ENCODE measurements at places on chromosomes 16 and 17.

DNA sequence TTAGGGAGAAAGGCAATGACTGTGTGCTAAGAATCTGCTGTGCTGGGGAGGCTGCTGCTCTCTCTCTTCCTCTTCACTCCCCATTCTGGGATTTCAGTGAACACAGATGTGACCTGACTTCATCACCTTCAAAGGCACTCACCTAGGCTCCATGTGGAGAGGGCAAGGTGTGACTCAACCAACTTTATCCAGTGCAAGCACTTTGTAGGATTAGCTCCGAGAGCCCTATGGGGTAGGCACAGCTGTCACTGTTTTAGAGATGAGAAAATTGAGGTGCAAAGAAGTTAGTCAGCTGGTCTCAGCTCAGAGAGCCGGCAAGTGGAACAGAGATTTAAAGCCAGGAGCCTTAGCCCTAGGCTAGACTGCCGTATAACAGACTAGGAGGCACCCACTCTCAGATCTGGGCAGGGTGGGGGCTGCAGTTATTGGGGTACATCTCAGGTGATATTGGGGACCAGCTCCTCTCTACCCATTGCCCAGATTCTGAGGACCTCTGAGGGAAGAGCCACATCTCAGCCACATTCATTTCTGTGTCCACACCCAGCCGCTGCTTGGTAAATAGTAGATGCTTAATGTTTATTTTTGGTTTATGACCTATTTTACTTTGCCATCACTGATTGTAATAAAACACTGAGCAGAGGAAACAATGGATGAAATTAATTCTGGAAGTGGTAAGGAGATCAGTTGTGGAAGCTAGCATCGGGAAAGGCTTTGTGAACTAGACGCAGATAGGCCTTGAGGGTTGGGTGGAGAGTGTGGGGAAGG is 138.8 kb downstream of the CCDC182 start:
- no peak for DNase-seq

DNA sequence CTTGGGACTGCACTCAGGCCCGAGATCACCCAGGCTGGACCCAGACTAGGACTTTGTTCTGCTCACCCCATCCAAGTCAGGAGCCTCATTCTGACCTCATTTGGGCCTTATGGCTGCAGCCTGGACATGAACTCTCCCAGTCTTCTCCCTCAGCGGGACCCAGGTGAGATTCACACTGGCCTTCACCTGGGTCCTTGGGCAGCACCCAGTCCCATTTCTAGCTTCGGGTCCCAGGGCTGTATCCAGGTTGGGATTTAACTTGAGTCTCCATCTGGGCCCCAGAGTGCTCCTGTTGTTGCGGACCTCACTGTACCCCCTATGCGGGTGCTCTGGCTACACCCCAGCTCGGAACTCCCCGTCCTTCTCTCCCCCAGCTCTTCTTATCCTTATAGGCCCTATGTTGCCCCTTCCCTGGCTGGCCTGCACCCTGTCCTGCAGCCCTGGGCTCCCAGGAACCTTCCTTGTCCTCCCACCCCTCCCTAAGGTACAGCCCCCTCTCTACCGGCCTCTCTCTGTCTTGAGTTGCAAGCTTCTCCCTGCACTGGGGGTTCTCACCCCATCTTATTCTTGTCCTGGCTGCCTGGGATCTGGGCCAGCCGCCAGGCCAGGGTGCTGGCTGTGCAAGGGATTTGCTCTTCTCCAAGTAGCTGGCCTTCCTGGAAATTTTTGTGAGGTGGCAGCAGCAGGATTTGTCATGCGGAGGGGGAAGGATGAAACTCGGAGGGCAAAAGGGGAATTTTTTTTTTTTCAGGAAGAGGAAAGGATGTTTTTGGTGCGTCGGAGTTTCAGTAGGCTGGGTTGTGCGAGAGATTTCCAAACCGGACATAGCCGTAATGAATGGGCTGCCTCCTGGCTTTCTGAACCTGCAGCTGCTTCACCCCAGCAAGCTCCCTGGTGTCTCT is 904 bp downstream of the MAP2K3 start:
- no peak for DNase-seq

DNA sequence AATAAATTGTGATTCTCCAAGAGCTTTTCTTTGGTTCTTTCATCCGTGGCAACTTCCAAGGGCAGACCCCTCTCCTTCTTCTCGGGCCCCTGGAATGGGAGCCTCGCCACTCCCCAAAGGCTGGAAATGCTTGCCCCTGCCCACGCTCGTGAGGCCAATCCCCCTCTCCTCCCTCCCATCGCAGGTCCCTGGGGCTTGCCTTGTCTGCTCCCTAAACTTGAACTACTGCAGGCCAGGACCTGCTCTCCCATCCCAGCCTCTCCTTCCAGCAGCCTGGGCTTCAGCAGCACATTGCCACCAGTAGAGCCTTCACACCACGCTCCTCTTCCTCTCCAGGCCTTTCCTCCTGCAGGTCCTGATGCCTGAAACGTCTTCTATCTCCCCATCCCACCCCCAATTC is 11.1 kb downstream of the PITPNM3 start:
- DNase-seq = no peak

GRCh38 chr17:50918071-50918932 is 52.1 kb upstream of the TOB1 start:
- no peak for DNase-seq

- DNase-seq = no peak
Observed at GRCh38 chr16:51159296-51159695, 8.2 kb upstream of the SALL1 start.

- DNase-seq = no peak
Observed at GRCh38 chr16:66131156-66131807, 235.2 kb upstream of the CDH5 start.

DNA sequence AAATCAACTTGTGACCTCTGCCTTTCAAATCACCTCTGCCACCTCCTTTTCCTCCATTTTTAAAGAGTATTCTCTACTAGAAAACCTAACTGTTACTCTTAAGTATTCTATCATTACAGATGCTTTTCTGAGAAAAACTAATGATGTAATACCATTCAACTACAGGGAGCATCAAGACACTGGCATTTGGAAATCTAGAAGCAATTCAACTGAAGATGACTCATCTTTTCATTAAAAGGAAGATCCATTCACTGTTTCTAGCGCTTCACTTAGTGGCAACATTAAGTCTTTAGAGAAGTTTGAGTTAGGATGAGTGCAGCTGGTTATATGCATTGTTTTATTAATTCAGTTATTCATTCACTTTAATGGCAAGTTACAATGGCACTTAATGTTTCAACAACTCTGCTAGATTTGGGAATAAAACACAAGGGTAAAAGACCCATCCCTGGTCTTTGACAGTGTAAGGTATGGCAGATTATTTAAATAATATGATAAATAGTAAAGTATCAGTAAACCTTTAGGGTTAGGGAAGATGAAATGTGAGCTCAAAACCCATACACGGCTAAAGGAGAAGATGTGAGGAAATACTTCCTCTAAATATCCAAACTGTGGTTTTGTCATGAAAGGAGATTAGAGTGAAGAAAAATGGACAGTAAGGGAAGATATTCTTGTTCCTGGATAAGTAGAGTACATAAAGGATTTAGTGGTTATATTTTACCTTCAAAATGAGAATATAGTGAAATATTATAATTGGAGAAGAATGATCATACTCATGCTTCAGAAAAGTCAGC is 61.7 kb downstream of the KCNJ2 start:
- DNase-seq = no peak

GRCh38 chr16:3857189-3858043 is 23.1 kb downstream of the CREBBP start:
- DNase-seq = no peak

- DNase-seq = peak; percentile 84
Observed at GRCh38 chr17:64505340-64506200, 519 bp downstream of the DDX5 start.

GRCh38 chr16:30521476-30521872 is 4.9 kb downstream of the ZNF768 start:
- no peak for DNase-seq

DNA sequence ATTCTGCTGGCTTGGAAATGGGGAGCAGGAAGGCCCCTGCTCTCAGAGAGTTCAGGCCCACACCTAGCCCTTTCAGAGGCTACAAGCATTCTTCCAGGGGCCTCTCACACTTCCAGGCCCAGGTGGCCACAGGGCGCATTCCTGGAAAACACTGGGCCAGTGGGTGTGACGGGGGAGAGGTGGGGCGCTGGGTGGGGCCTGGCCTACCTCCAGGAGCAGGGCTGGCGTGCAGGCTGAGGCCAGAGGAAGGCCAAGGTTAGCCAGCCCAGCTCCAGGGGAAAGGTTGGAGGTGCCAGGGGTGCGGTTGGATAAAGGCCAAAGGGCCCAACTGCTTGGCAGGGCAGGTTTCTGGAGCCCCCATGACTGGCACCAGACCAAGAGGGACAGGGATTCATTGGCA is 198.2 kb downstream of the MAF start:
- no peak for DNase-seq

DNA sequence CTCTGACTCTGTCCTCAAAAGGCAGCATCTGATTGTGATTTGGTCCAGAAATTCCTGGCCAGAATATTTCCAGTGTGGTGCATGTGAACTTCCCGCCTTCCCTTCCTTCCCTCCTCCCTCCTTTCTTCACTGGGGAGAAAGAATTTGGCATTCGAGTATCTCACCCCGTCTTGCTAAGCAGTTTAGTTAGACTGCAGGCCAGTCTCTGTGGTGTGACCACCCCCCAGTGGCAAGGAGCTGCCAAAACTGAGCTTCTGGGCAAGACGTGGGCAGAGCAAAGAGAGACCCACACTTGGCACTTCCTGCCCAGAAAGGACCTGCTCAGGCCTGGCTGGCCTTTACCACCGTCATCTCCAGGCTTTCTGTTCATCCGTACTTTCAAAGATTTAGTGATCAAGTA is 36.4 kb downstream of the SNX20 start:
- DNase-seq = peak; percentile 7

GRCh38 chr17:47992216-47992615 is 21.3 kb downstream of the CDK5RAP3 start:
- no peak for DNase-seq

DNA sequence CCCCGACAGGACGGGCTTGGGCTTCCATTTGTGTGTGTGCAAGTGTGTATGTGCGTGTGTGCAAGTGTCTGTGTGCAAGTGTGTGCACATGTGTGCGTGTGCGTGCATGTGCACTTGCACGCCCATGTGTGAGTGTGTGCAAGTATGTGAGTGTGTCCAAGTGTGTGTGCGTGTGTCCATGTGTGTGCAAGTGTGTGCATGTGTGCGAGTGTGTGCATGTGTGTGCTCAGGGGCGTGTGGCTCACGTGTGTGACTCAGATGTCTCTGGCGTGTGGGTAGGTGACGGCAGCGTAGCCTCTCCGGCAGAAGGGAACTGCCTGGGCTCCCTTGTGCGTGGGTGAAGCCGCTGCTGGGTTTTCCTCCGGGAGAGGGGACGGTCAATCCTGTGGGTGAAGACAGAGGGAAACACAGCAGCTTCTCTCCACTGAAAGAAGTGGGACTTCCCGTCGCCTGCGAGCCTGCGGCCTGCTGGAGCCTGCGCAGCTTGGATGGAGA is 23.1 kb upstream of the ITGAX start:
- no peak for DNase-seq

DNA sequence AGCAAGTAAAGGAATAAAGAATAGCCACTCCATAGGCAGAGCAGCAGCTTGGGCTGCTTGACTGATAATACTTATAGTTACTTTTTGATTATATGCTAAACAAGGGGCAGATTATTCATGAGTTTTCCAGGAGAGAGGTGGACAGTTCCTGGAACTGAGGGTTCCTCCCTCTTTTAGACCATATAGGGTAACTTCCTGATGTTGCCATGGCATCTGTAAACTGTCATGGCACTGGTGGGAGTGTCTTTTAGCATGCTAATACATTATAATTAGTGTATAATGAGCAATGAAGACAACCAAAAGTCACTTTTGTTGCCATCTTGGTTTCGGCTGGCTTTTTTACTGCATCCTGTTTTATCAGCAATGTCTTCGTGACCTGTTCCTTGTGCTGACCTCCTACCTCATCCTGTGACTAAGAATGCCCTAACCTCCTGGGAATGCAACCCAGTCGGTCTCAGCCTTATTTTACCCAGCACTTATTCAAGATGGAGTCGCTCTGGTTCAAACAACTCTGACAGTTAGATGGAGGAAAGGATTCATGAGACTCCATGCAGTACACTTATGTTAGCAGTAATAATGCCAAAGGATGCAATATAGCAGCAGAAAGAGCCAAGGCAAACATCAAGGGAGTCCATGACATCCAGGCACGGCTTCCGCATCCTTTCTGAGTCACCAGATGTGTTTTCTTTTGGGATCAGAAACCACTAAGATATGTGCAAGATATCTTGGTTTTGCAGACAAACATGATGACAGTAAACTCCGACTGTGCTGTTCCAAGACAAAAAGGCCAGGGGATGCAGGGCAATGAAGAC is 55.8 kb upstream of the B4GALNT2 start:
- peak; percentile 16 for DNase-seq
